ENCODE measurements at places on chromosomes 12 and 14.

DNA sequence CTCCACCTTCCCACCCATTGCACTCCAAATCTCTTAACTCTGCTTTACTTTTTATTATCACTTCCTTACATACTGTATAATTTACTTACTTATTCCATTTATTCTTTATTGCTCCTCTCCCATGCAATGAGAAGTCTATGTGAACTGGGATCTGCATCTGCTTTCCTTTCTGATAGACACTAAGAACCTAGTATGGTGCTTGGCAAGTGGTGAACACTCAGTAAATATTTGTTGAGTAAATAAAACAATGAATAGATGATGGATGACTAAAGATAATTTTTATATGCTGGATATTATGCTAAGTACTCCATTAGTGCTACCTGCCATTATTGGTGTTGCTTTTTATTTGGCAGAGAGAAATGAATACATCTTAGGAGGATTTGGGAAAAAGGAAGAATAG lies 151.0 kb downstream of the TPH2 start:
- DNase-seq, result no peak

DNA sequence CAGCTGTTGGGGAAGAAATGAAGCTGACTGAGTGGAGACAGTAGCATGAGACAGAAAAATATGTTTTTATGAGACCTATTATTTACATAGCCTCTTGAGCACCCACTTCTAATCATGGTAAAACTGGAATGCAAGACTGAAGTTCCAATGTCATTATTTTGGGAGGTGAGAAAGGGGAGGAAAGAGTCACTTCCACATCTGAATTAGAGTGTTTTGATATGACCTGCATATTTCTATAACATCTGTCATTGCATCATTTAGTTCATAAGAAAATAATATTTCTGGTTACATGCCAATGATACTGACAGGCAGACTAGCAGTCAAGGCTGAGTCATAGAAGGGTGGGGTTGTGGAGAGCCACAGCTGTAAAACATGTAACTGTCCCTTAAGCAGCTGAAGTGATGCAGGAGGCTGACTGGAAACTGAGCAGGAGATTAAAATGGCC lies 26.7 kb downstream of the NTN4 start:
- DNase-seq, result no peak

GRCh38 chr14:94969766-94970165 lies 187.6 kb downstream of the DICER1 start:
- no peak for DNase-seq

GRCh38 chr12:1534748-1535147 lies 59.6 kb downstream of the FBXL14 start:
- no peak for DNase-seq

- no peak for DNase-seq
These were observed 1.7 kb downstream of the FGFR1OP2 start for GRCh38 chr12:26939953-26940352.

DNA sequence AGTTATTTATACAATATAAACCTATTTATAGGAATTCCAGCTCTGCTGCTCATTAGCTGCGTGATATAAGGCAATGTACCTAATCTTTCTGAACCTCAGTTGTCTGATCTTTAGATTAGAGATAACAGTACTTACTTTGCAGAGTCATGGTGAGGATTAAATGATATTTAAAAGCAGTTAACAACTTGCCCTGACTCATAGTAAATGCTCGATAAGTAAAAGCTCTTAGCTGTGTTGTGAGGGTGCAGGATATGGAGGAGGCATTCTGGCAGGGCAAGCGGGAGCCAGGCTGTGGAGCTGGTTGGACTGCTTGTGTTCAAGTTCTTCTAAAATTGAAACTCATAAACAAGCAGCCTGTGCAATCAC lies 140.0 kb upstream of the PRICKLE1 start:
- DNase-seq, result no peak

GRCh38 chr12:44972746-44973421 lies 78.0 kb downstream of the DBX2 start:
- no peak for DNase-seq

DNA sequence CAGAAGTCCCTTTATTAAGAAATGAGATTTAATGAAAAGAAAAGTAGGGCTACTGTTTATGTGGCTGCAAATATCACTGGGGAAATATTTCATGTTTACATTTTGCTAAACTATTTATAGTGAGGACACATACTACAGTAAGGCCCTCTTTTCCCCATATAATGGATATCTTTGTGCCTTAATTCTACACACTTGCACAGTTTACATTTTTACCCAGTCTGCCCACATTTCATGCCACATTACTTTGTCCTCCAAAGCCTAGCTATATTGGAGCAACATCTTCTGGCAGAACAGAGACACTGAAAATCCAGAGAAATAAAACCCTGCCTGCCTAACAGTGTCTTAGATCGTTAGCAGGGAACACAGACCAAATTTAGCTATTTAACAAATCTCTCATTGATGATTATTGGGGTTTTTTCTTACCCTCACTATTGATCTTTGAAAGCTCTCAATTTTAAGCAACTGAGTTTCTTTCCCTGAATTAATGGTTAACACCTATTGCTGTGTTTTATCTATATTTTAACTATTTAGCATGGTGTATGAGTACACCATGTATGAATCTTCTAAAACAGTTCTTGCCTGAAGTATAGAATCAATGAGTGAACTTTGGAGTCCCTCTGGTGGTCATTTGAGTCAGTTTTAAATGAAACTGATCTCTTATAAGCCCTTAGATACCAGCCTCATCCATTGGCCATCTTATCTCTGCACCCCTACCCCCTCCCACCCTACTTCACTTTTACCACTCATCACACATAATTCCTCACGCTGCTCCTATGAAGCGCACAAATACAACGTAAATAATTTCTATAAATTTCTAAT lies 170.2 kb downstream of the BCAT1 start:
- no peak for DNase-seq

GRCh38 chr12:101829639-101830366 lies 956 bp downstream of the GNPTAB start:
- DNase-seq, result no peak

- DNase-seq, result no peak
These were observed 284.3 kb downstream of the KSR2 start for GRCh38 chr12:117684471-117684870.

DNA sequence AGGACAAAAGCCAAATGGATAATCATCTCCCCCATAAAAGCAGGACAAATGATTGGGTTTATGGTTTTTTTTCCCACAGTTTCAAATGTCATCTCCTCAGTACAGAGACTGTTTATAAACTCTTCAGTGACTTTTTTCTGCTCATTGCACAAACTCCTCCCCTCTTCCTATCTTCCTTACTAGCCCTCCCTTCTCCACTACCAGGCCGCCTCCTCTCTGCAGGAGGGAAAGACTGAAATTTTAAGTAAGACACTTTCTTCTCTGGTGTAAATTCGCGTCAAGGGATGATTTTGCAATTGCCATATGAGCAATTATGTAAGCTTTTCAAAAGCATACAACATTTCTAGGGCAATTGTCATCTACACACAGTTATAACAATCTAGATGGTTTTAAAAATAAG lies 37.0 kb downstream of the BTG1 start:
- no peak for DNase-seq

GRCh38 chr12:89424389-89424788 lies 72.1 kb upstream of the DUSP6 start:
- DNase-seq, result no peak

- DNase-seq, result no peak
These were observed 8.6 kb downstream of the SLC38A6 start for GRCh38 chr14:60989599-60989998.

- no peak for DNase-seq
These were observed 40.6 kb upstream of the EML1 start for GRCh38 chr14:99752486-99753121.

- no peak for DNase-seq
These were observed 59.9 kb upstream of the CLMN start for GRCh38 chr14:95379634-95380033.

- DNase-seq, result no peak
These were observed 1.3 kb downstream of the POMT2 start for GRCh38 chr14:77319422-77319821.

DNA sequence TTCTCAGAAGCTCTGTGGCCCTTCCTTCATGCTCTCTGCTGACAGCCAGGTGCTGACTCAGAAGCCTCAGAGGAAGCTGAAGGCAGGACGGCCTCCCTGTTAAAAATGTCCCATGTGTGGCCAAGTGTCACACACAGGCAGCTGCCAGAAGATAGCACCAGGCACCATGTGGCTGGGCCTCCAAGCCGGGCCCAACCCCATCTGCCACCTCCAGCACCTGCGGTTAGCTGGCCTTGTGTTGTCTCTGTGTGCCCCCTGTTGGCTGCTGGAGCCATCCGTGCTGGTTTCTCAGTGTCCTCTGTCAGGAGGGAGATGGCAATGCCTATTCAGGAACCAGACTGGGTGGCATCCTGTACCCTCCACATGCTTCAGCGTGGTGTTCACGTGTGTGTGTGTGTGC lies 63.2 kb downstream of the TSPAN11 start:
- no peak for DNase-seq

DNA sequence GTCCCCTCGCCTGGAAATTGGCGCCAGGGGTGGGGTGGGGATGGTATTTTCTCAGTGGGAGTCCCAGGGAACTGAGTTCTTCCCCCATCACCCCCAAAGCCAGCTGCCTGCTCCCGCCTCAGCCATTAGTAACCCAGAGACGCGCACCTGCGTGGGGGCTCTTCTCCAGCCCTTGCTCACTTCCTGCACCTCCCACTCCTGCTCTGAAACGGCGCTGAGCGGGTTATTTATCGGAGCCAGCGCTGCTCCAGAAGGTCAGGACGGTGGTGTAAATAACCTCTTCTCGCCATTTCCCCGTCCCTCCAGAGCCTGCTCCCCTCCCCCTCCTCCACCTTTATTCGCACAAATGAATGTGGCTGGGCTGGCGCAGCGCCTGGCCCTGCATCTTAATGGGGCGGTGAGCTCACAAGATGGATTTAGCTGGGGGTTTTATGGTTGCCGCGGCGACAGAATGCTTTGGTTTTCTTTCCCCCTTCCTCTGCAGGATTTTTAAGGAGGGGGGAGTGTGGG lies 12.2 kb downstream of the GPR84 start:
- no peak for DNase-seq

- DNase-seq, result no peak
These were observed 37.6 kb downstream of the INSM2 start for GRCh38 chr14:35571598-35571997.

GRCh38 chr14:65789363-65789762 lies 376.8 kb downstream of the FUT8 start:
- no peak for DNase-seq

GRCh38 chr12:77510985-77511384 lies 319.7 kb upstream of the NAV3 start:
- no peak for DNase-seq

- no peak for DNase-seq
These were observed 23.5 kb upstream of the INF2 start for GRCh38 chr14:104665657-104666522.

DNA sequence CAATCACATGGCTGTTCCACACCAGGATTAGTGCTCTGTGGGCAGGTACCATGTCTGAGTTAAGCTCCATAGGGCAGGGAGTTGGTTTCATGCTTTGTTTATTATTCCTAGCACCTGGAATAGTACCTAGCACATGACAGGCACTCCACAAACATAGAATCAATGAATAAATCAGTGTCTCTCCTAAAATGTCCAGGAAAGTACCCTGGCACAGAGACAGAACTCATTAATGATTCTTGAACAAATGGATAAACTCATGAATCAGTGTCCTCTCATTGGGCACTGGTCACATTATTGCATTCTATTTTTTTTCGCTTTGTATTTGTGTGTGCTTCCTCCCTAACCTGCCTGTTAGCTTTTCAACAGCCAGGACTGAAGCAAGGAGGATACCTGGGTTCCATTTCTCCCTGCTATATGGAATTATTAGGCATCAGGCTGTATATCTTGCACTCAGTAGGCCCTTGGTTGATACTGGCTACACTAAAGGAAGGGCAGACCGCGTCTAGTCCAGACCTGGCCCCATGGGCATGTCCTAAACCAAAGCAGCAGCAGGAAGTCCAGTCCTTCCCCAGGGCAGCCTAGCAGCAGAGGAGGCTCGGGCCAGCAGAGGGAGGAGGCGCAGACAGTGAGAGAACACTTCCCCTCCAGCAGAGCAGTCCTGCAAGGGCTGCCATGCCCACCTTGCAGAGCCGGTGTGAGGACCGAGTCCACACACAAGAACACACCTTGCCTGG lies 18.4 kb downstream of the HDAC7 start:
- DNase-seq, result no peak

- DNase-seq, result no peak
These were observed 76.8 kb downstream of the NUMB start for GRCh38 chr14:73381380-73382013.

DNA sequence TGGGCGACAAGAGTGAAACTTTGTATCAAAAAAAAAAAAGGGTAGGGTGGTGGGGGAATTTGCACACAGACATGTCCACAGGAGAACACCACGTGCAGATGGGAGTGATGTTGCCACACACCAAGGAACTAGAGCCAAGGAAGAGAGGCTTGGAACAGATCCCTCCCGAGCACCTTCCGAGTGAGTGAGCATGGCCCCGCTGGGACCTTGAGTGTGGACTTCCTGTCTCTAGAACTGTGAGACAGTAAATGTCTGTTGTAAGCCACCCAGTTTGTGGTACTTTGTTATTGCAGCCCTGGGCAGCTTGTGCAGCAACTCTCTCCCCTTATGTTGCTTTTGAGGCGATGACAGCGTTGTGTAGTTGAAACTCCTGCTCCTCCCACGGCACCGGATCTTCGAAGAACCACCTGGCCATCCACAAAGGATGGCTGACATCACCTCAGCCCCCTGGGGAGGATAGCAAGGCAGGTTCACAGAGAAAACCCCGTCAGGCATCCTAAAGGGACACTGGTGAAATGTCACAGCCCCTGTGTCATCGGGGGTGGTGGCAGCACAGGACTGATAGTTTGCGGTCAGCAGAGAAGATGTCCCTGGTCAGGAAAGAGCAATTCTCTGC lies 54.7 kb upstream of the PLEKHG3 start:
- DNase-seq, result no peak

DNA sequence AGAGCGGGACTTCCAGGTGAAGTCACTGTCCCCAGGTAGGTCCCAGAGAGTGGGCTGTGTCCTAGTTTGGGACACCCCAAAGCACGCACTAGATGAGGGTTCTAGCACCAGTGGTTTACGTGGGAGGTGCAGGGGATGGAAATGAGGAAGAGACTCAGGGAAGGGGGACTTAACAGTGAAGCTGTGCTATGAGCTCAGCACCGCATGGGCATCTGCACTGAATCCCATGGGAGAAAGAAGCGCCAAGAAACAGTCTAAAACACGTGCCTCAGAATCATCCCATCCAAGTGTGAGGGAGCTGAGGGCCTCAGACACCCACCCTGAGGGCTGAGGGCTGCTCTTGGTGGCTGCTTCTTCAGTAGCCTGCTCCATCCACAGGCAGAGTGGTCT lies 71.5 kb upstream of the ZFP36L1 start:
- no peak for DNase-seq

DNA sequence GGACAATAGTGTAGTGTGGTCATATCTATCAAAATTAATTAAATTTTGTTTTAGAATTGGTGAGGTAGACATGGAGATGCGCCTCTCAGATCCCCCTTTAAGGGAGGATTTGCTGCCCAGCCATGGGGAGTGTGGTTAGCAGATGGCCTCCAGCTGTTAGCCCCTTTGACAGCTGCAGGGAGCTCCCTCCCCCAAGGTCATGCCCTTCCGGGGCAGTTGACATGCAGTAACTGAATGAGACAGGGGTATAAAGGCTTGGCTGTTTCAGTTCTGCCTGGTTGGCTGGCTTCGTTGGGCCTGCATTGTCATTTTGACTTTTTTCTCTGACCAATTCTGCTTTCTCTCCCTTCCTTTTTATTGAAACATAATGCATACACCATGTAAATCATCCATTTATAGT lies 291.5 kb upstream of the SRRM4 start:
- DNase-seq, result no peak

GRCh38 chr12:3035171-3035570 lies 42.0 kb upstream of the TSPAN9 start:
- no peak for DNase-seq

Data from activated T-helper 1 cell treated with anti-CD3 and anti-CD28 coated beads, Interleukin-2, amount 50 U/mL, for 16 hours (primary cell).